Fibroblast of upper back skin (primary cell): ENCODE measurements at places on chromosomes 1 and 21.

DNA sequence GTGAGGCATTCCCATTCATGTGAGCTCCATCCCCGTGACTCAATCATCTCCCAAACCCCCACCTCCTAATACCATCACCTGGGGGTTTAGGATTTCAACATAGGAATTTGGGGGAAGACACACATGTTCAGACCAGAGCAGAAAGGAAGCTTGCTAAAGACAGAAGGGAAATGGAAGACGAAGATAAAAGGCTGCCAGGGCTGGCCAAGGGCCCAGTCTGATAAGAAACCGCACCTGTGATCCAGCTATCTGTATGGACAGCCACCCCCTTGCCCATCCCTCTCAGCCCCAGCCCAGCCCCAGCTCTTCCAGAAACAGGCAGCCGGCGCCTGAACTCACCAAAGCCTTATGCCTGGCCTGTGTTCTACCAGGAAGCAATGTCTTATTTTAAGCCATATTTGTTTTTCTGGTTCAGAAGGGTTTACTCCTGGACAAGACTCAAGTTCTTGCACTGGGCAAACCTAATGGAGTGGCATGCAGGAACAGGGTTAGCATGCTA lies 198.4 kb upstream of the VAMP3 start:
- no peak for DNase-seq

- peak; percentile 99 for DNase-seq
Observed at GRCh38 chr1:244214009-244214967, 163.2 kb downstream of the ZBTB18 start.

DNA sequence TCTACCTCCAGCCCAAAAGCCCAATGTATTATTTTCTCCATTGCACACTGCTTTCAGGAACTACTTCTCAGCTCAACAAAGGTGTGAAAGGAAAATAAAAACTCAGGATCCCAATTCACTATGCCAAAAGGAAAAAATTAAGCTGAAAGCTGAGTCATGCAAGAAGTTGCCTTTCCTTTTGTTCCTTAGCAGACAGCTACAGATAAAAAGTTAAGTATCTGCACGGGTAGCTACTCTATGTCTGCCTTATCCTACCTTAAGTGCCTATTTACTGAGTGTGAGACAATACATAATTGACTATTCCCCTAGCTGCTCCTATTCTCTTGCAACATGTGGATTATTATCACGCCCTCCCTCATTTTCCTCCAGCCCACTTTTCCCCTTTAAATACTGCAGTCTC lies 84.1 kb downstream of the ADCY10 start:
- no peak for DNase-seq

- DNase-seq: peak; percentile 75
Observed at GRCh38 chr1:77473690-77474089, 191.9 kb downstream of the AK5 start.

GRCh38 chr1:58968360-58968952 lies 184.6 kb upstream of the JUN start:
- peak; percentile 71 for DNase-seq

GRCh38 chr1:176577646-176578197 lies 114.7 kb downstream of the PAPPA2 start:
- DNase-seq: peak; percentile 36

DNA sequence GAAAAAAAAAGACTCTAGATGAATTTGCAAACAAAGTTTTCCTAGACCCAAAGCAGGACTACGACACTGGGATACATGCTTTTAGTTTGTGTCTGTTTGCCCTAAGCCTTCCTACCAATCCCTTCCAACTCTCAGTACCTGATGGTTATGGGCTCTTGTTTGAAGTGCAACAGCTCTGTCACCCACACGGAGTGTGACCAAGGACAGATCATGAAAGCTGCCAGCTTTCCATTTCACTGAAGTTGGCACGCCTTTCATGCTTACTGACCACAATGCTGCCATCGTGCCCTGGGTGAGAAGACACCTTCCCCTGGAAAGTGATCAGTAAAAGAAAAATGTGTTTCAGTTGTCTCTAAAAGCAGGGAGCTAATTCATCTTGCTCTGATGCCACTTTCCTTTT lies 312.5 kb upstream of the PTBP2 start:
- no peak for DNase-seq

DNA sequence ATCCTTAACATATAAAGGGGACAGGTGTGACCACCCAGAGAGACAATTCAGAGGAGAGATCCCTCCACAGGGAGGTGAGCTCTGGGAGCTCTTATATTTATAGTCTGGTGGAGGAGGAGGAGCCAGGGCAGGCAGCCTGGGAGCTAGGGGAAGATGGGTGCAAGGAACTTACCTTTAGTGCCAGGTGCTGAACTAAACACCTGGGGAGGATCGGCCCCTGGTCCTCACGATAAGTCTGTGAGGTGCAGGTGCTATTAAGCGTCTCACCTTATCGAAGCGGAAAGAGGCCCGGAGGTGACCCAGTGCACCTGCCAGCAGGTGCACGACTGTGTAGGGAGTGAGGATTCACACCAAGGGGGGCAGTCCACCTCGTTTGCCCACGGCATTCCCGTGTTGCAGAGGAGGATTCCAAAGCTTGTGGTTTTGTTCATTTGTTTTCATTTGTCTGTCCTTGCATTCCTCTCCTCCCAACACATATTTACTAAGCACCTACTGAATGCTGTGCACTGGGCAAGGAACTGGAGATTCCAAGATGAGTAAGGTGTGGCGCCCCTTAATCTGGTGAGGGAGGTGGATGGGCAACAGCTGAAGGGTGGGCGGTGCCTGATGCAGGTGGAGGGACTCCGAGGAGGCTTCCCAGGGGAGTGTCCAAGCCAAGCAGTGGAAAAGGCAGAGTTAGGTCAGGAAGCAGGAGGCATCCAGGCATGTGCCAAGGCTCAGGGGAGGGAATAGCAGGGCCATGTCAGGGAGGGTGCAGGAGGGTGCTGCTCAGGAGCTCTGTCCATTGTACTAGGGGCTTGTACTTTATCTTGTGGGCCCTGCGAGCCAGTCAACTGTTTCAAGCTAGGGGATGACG lies 11.5 kb downstream of the ARHGEF10L start:
- no peak for DNase-seq
